Ecto neural progenitor cell (in vitro differentiated cells): ENCODE measurements at places on chromosomes 3 and 15.

GRCh38 chr15:74826364-74826819 is at the start of gene CPLX3:
Gene CPLX3 (plus strand): TSS chr15:74826627. CDS start chr15:74826704, 77 bp downstream.
- DNase-seq, result peak; percentile 80

- DNase-seq, result no peak
Observed at GRCh38 chr3:22122567-22122966, 371.6 kb upstream of the ZNF385D start.

- DNase-seq, result no peak
Observed at GRCh38 chr3:115236496-115236895, 89.4 kb upstream of the ZBTB20 start.

- DNase-seq, result no peak
Observed at GRCh38 chr15:71630475-71630809, 179.9 kb upstream of the NR2E3 start.

GRCh38 chr3:150653110-150653561 is 50.0 kb downstream of the SELENOT start:
- no peak for DNase-seq

DNA sequence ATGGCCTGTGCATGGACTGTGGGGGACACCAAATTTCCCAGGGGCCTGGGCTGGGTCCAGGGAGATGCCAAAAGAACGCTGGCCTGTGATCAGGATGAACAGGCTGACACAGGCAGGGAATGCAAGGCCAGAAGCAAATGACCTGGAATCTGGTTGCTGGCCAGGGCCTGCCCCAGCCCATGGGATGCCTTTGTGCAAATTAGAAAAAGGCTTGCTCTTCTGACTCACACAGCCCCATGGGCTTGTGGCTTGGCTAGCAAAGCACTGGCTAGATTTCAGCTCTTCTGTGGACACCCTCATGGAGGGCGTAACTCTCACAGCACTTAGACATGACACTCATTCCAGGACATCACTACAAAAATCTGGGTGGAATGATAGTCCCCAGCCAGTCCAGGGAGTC is 356.0 kb downstream of the SHQ1 start:
- DNase-seq, result peak; percentile 53

- DNase-seq, result no peak
Observed at GRCh38 chr3:100725935-100726513, 16.7 kb downstream of the TFG start.

GRCh38 chr15:48501208-48501607 is 144.3 kb downstream of the FBN1 start:
- DNase-seq, result no peak

DNA sequence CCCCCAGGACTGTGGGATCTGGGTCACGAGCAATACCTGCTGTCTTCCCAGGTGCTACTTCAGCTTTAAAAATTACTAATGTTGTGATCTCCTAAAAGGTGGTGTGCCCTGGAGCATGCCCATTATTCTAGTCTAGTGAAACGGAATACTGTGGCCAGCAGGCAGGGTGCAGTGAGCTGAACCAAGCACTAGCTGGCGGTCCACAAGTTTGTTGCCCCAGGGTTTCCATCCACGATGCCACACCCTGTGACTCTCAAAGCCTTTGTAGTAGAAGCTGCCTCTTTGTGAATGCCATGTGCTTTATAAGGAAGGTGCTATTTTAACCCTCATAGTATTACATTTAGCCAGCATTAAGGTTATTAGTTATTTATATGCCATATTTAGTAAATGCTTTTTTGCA is 49.1 kb downstream of the PXYLP1 start:
- no peak for DNase-seq

DNA sequence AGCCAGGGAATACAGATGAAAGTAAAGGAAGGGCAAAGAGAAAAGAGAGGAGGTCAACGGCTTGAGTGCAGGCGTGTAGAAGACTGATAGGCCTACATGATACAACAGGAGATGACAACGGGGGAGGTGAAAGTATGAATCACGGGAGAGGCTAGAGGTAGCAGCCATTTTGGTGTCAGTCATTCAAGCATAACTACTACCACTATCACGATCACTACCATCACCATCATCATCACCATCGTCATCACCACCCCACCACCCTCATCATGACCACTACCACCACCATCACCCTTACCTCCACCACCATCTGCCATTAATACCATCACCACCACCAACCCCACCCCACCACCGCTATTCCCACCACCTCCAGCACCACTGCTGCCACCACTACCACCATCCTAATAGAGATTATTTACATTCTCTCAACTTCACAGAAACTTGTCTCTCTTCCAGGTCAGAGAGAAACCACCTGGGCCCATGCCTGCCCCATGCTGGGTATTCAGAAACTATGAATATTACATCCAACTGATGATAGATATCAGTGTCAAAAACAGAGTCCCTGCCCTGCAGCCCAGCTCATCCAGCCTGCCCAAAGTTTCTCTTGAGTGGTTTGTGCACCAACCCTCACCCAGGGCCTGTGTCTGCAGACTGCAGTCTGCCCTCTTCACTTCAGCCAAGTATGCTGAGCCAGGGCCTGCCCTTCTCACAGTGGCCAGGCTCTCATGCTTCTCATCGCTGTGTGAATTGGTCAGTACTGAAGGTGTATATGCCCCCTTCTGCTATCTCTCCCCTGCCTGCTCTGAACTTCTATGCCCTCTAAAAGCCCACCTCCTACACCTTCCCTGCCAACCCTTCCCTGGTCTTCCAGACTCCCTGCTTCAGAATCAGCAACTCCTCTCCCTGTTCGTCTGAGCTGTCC is 215.6 kb upstream of the TLE3 start:
- DNase-seq, result peak; percentile 18

GRCh38 chr3:94226078-94226477 is 163.2 kb downstream of the NSUN3 start:
- DNase-seq, result no peak

GRCh38 chr3:168134931-168135330 is 39.2 kb upstream of the GOLIM4 start:
- DNase-seq, result no peak

DNA sequence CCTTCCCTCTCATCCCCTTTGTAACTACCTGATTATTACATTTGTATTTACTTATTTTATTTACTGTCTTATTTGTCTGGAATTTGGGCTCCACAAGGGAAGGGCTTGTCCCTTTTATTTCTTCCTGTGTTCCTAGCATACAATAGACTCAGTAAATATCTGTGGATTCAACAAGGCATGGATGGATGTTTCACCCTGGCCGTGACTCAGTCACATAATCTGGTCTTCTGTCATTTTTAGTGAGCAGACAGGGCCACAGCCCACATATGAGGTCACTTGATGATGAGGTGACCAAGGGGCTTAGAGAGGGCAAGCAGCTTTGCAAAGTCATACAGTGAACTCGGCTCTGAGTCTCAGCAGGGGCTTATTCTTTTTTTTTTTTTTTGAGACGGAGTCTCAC is 7.8 kb upstream of the DAG1 start:
- DNase-seq, result no peak

DNA sequence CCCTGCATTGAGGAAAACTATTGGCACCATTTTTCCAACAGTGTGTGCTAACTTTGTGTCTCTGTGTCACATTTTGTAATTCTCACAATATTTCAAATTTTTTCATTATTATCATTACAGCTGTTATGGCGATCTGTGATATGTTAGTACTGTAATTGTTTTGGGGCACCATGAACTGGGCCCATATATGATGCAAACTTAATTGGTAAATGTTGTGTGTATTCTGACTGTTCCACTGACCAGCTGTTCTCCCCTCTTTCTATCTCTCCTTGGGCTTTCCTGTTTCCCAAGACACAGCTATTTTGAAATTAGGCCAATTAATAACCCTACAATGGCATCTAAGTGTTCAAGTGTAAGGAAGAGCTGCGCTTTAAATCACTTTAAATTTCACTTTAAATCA is 2.2 kb upstream of the CYP8B1 start:
- DNase-seq, result no peak
